ENCODE measurements at places on chromosomes 6 and 20.

DNA sequence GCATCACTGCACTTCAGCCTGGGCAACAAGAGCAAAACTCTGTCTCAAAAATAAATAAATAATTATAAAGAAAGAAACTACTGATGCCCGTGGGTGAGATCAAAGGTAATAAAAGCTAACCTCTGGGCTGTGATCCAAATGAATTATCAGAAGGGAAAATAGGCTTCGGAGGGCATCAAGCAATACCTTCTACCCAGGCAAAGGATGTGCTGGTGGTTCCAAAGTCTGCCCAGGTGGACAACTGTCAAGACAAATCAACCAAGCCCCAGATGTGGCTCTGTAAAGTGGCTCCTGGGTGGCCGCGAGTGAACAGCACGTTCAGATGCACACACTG is 95.6 kb downstream of the SCML4 start:
- no peak for DNase-seq

- no peak for DNase-seq
Measured at GRCh38 chr20:15760001-15760621, 813.1 kb downstream of the KIF16B start.

- DNase-seq = no peak
Measured at GRCh38 chr6:170023620-170024521, 267.0 kb downstream of the DLL1 start.

- no peak for DNase-seq
Measured at GRCh38 chr6:11688425-11688709, 90.2 kb downstream of the ADTRP start.

DNA sequence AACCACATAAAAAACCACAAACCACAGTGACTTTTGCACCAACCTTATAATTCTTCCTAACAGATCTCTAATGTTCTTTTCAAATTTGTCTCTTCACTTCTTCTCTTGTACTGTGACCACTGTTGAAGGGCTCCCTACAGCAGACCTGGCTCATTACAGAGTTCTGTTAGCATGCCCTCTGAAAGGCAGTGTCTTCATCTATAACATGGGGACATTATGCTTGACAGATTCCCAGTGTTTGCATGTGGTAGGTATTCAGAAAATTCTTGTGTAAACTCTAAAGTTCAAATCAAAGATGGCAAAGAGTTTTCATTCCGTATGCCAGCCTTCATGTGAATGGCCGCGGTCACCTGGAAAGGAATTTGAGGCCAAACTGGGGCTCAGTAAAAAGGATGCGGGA is 182.6 kb downstream of the DHX35 start:
- no peak for DNase-seq

GRCh38 chr6:166009385-166010031 is 158.1 kb downstream of the TBXT start:
- no peak for DNase-seq

DNA sequence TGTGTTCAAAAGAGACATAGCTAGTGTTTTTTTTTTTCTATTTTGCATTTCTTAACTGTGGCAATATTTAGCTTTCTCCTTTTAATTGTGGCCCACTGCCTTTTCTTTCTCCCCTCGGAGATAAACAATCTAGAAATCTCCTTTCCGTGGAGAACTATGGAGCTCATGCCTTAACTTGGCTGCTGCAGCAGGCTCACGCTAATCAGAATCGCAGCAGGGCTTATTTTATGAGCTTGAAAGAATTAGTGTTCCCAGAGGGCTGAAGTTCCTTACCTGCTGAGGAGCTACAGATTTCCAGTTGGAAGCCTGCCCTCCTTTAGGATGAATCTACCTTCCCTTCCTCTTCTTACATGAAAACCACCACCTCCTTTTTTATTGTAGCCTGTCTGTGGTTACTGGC is 35.6 kb downstream of the CTNNBL1 start:
- no peak for DNase-seq

DNA sequence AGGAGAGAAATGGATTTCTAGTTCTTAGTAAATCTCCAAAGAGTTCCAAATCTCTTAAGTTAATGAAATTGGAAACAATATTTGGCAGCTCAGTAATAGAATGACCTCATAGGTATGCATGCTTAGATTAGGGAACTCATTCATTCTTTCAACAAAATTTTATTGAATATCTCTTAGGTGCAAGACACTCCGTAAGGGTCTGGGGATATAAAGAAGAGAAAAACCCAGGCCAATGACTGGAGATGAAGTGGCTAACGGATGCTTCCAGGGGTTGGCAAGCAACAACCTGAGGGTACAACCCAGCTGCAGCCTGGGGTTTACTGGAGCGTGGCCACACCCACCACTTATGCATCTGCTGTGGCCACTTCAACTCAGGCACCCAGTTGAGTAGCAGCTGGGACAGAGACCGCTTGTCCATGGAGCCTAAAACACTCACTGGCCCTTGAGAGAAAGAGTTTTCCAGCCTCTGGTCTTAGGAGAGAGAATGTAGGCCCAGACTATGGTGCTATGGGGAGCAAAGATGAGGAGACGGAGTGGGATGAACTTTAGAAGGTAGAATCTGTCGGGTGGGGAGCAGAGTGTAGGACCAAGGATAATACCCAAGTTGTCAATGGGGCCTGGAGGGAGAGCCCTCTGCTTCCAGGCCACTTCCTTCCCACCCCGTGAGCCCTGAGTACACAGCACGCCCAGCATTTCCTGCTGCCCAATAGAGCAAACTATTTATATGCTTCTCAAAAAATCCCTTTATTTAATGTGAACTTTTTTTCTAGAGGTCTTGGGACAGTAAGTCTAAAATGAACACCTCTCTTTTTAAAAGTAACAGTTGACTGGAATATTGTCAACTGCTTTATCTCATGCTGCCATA is 46.8 kb upstream of the PXDC1 start:
- no peak for DNase-seq

GRCh38 chr6:142412658-142413057 is 110.9 kb downstream of the ADGRG6 start:
- DNase-seq = no peak

Measured in common myeloid progenitor, CD34-positive (primary cell).